ENCODE measurements at places on chromosomes 7 and 10. TPM values are rescaled to one million over a fixed set of nuclear protein-coding genes. Genes with fewer than 3 reads are reported as not detected.

SFR1 gene
- 14.4 TPM for total RNA-seq

ITGB8 gene
- total RNA-seq, result 73.0 TPM

GIMAP4 gene
- total RNA-seq, result 0.56 TPM

TMEM176B gene
- total RNA-seq, result not detected

CDHR1 gene
- total RNA-seq, result 0.19 TPM

CHAT gene
- total RNA-seq, result not detected

MKX gene
- not detected for total RNA-seq

PNLIP gene
- not detected for total RNA-seq

PCLO gene
- 0.19 TPM for total RNA-seq

UCN3 gene
- total RNA-seq, result not detected

GRID1 gene
- not detected for total RNA-seq

NUTM2B gene
- total RNA-seq, result 0.28 TPM

ASIC3 gene
- under 0.01 TPM for total RNA-seq

TECPR1 gene
- 24.0 TPM for total RNA-seq

CPA5 gene
- total RNA-seq, result not detected
